ENCODE measurements at places on chromosomes 6 and 20.

DNA sequence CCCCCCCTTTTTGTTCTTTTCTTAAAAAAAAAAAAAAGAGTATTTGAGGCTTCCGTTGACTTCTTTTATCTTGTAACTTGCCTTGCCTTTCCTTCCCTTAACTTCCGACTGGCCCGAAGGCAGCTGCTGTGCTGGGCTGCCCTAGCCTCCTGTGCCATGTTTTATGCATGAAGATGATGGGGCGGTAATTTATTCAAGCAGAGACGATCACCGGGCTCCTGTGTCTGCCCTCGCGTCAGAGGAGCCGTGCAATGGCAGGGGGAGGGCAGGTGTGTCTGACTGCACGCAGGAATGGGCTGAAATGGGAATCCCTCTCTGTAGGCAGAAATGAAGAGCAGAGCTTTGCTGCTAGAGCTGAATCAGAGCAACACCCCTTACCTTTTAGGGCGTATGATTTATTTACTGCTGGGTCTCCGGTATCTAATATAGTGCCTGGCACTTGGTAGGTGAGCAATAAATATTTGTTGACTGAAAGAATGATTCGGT, 106.3 kb upstream of the RIPOR2 start:
- DNase-seq, result peak; percentile 34

GRCh38 chr6:16043171-16044135, 85.4 kb upstream of the MYLIP start:
- no peak for DNase-seq

- no peak for DNase-seq
Measured at GRCh38 chr20:10476319-10476724, 41.2 kb downstream of the SLX4IP start.

GRCh38 chr20:18077157-18077556, 19.4 kb upstream of the OVOL2 start:
- no peak for DNase-seq

DNA sequence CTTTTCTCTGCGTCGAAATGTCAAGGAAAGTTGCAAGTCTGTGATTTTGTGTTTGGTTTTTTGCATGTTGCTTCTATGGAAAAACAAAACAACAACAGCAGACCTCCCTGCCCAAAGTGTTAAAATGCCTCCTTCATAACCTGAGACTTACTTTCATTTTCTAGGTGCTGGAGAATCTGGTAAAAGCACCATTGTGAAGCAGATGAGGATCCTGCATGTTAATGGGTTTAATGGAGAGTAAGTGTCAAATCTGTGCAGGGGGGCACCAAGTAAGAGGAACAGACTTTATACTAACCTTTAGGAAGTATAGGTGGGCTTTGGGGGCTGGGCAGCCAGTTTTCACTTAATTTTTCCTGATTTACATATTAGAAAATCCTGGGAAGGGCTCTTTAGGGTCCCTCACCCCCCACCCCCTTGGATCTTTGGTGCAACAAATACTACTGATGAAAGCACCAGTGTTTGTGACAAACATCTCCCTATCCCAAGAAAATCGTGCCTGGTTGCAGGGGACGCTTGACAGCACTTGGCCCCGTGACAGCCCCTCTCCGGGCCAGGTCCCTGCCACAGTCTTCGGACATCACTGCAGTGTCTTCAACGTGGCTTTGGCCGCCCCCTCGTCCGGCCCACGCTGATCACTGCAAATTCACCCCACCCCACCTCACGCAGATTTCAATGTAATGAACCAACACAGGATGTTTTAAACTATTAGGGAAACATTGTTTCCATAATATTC, 43.1 kb downstream of the GNAS start:
- DNase-seq, result no peak

- DNase-seq, result no peak
Measured at GRCh38 chr6:19715167-19715551, 122.0 kb upstream of the ID4 start.

DNA sequence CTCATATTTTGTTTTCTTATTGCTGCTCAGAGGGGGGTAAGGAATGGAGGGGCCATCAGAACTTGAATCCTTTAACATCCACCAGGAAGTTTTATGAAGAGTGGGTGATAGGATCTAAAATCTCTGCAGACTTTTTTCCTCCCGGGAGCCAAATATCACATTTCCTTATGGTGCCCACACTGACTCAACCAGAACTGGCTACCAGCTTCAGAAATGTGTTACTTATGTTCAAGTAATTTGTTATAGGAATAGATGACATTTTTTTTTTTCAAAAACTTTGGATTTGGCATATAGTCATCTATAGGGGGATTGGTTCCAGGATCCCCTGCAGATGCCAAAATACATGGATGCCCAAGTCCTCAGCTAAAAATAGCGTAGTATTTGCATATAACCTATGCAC, 18.4 kb downstream of the LHFPL5 start:
- DNase-seq, result no peak

DNA sequence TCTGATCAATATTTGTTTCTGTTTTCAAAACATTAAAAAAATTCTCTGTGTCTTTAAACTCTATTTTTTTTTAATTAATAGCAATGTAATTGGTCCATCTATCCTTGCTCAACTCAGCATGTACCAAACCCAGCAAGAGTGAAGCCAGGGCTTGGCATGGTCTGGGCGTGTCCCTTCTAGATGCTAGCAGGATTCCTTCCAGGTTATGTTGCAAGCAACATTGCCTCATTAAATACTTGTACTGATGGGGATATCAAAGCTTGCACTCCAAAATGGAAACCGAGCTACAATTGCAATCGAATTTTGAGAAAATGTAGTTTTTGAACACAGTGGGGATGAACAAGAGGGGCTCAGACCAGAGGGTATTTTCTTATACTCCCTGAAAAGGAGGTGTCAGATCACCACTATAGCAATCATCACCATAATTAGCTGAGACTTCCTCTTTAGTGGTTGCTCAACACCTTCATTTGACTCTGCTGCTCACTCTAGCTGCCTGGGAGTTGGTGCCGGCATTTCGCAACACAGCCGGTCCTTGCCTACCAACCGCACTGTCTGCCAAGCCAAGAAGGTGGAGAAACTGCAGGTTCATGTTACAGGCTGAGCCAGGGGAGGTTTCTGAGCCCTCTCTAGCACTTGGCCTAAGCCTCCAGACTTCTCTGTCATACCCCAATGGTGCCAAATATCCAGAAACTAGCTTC, 67.8 kb upstream of the RALGAPA2 start:
- no peak for DNase-seq

GRCh38 chr20:30487947-30488926, 769.2 kb upstream of the DEFB115 start:
- no peak for DNase-seq

DNA sequence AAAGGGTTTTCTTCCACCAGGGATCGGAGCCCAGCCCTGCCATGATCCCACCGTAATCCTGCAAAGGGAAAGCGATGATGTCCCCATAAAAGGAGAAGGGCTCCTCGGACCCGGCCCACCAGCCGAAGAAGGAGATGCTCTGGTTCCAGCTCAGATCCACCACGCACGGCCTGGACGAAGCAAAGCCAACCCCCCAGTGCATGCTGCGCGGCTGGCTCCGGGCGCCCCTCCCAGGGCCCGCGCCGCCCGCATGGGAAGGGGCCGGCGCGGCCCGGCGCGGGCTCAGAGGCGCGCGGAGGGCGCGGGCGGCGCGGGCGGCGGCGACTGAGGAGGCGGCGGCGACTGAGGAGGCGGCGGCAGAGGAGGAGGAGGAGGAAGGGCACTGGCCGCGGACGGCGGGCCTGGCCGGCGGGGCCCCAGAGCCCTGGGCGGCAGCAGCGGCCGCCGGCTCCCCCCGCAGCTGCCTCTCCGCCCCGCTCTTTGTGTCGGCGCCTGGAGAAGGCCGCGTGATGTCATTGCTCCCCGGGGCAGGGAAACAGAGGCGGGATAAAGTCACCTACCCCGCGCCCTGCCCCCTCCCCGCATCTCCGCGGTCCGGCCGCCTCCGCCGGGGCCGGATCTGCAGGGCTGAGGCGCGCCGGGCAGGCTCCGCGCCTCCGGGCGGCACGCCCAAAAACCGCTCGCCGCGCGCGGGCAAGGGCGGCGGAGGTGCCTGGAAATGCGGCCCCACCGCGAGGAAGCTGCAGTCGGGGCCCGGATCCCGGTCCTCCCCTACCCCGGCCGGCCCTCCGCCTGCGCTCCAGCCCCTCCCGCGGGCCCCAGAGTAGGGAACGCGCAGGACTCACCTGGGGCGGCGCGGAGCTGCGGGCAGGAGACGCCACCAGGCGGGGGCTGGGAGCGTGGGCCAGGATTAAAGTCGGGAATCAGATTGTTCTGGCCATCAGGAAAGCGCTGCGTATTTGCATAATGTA, at the start of gene FAXC:
TSS of gene FAXC (minus strand) at position 504 of the 971 bp plus-strand sequence. CDS start at position 202, 302 bp downstream.
- DNase-seq, result no peak

GRCh38 chr6:44831002-44831610, 443.6 kb downstream of the CDC5L start:
- DNase-seq, result no peak

- DNase-seq, result no peak
Measured at GRCh38 chr6:46528961-46529750, 37.9 kb upstream of the RCAN2 start.

- DNase-seq, result no peak
Measured at GRCh38 chr6:74467533-74468215, 738.2 kb downstream of the COL12A1 start.

DNA sequence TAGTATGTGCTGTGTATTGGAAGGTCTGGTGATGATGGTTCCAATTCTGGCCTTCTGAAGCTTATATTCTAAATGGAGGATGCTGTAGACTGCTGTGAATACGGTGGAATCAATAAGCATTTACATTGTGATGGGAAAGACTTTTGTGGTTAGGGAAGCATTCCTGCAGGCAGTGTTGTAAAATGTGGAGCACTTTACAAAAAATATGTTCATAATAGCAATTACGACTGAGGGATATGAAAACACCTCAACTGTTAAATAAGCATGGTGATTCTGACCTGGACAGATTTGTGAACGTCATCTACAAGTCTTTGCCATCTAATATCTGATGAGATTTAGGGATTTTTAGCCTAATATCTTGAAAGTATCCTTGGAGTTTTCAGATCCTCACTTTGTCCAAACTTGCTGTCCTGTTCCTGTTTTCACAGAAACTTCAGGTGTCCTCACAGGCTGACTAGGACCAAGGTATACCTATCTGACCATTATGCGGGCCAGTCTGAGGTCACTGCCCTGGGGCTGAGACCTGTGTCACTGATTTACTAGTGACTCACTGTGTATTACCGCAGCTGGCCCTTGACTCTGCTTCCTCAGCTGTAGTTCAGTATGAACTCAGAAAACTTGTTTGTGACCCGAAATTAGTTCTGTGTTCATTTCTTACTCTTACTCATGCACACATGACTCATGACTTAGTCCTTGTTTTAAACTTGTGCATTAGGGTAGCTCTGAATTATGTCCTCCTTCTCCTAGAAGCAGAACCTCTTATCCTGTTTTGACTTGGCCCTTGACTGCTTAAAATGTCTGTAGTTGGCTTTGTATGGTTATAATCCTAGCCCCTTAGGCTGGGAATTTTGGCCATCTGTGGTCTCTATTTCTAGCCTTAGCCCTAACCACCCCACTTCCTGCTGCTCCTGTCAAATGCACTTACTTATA, 343.0 kb downstream of the CDKAL1 start:
- no peak for DNase-seq

GRCh38 chr6:141541581-141542324, 591.0 kb upstream of the GJE1 start:
- no peak for DNase-seq

- no peak for DNase-seq
Measured at GRCh38 chr6:87180105-87180728, 24.9 kb downstream of the ZNF292 start.

GRCh38 chr6:46419576-46420002, 71.7 kb downstream of the RCAN2 start:
- DNase-seq, result no peak

- no peak for DNase-seq
Measured at GRCh38 chr6:164252948-164253347, 838.4 kb downstream of the QKI start.

GRCh38 chr20:24584538-24585356, 115.3 kb downstream of the SYNDIG1 start:
- DNase-seq, result no peak

DNA sequence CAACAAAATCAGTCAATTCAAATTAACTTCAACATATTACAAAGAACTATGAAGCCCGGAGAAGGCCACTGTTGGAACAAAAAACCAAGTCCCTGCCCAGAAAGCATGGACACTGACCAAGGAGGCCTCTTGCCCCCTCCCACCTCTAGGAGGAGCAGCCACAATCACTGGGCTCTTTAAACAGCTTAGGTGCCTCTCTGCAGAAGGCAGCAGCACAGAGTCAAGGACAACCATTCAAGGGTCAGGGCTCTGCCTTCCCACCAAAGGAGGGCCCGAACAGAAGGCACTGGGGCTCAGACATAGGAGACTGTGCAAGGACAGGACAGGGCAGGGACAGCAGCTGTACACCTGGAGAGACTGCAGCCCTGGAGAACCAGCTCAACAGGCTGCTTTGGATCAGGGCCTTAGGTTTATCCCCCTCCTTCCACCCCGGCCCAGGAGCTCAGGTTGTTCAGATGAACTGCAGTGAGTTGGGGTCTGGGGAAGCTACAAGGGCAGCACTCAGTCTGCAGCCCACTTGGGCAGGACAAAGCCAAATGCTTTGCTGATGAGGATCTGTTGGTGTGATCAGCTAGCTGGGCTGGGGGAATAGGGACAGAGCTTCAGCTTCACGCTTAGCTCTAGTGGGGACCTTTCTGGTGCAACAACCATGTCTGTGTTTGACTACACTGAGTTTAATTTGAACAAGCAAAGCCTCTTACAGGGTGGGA, 17.8 kb downstream of the TOMM34 start:
- DNase-seq, result no peak

DNA sequence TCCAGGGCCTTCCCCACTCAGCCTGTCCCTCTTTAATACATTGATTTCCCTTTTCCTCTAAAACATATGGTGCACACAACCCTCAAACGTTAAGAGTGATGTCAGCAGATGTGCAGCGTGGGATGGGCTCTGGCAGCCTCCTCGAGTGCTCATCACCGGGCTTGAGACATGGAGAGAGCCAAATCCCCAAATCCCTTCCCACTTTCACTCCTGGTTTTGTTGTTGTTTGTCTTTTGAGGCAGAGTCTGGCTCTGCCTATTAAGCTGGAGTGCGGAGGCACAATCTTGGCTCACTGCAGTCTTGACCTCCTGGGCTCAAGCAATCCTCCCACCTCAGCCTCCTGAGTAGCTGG, 5.8 kb upstream of the PLTP start:
- no peak for DNase-seq

DNA sequence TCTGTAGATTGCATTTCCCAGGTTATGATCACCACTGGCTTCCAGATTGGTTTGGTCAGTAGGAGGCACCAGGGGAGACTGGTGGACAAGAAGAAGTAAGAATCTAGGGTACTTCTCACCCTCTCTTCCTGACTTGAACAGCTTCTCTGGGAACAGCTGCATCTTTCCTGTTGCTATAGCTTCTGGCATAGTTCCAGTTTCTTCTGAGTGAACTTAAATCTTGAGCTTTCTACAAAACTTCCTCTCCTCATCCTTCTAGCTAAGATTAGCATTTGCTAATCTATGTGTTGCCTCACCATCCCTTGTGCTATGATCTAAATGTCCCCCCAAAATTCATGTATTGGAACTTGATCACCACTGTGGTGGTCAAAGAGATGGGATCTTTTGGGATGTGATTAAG, 724.6 kb downstream of the UTRN start:
- no peak for DNase-seq

All from T-helper 17 cell (primary cell).